Caki2 (cell line): ENCODE measurements at places on chromosomes 12 and 14. TPM values are rescaled to one million over a fixed set of nuclear protein-coding genes. Genes with fewer than 3 reads are reported as not detected.

The SPIC gene
- total RNA-seq, result not detected in 2 replicates

The RIMBP2 gene
- total RNA-seq, result not detected in 2 replicates

The NPAS3 gene
- total RNA-seq, result 8.1 TPM in 1 of 2 replicates, not detected in the other

The GPN3 gene
- total RNA-seq, result 22.0 and 82.1 TPM in 2 replicates

The SMCO2 gene
- total RNA-seq, result 0.78 TPM in 1 of 2 replicates, not detected in the other

The SCN8A gene
- total RNA-seq, result 0.30 TPM in 1 of 2 replicates, not detected in the other

The KCNJ8 gene
- 0.64 and 1.4 TPM in 2 replicates for total RNA-seq

The ATL1 gene
- total RNA-seq, result 6.3 and 16.2 TPM in 2 replicates

The NRXN3 gene
- not detected in 2 replicates for total RNA-seq

The FITM1 gene
- not detected in 2 replicates for total RNA-seq

The TMEM132D gene
- total RNA-seq, result not detected in 2 replicates

The C14orf180 gene
- not detected in 2 replicates for total RNA-seq

The NGB gene
- 0.07 TPM in 1 of 2 replicates, not detected in the other for total RNA-seq

The ERP27 gene
- not detected in 2 replicates for total RNA-seq

The CLEC7A gene
- not detected in 2 replicates for total RNA-seq

The LMNTD1 gene
- 3.4 TPM in 1 of 2 replicates, not detected in the other for total RNA-seq

The VCPKMT gene
- 5.0 and 5.9 TPM in 2 replicates for total RNA-seq
